Activated CD8-positive, alpha-beta T cell treated with anti-CD3 and anti-CD28 coated beads, Interleukin-2, amount 10 ng/mL, durations not matched to agents 7 days and 5 days (primary cell): ENCODE measurements at places on chromosomes 4 and X. TPM values are rescaled to one million over a fixed set of nuclear protein-coding genes. Genes with fewer than 3 reads are reported as not detected.

DNA sequence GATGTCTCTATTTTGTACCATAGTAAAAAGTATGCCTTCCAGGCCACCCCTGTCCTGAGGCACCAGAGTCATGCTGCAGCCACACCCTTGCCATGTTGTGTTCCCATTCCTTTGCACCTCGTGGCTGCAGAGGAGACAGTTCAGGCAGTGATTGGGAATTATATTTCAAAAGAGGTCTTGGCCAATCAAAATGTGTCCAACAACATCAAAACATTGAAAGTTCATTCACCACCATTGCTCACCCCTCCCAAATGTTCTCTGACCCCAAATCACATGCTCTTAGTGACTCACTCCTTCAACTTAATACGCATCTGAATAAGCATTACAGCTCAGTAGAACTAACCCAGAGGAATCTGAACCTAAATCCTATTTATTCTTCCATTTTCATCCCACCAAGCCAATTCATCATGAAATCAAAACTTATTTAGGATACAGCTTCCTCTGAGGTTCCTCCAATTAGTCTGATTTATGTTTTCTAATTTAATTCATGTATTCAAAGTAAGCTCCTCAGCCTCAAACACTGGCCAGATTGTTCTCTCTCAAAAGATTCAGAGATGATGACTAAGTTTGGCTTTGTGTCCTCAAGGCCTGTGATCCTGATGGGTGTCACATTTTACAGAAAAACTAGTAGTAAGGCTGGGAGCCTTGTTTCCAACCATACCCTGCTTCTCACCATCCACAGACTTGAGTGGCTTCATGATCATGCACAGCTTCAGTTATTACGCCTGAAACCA lies 323.2 kb upstream of the INTU start:
- DNase-seq: no peak
- H3K27me3 ChIP-seq: no peaks in the 10 kb centered on the region
- no peak overlapping the region for H3K4me3 ChIP-seq
- no peak overlapping the region for H3K27ac ChIP-seq
- H3K4me1 ChIP-seq: no peaks in the 10 kb centered on the region

- no peaks in the 10 kb centered on the region for H3K27me3 ChIP-seq
- H3K27ac ChIP-seq: no peak overlapping the region
- DNase-seq: no peak
- no peaks in the 10 kb centered on the region for H3K4me1 ChIP-seq
- H3K36me3 ChIP-seq: no peaks in the 10 kb centered on the region
Observed at GRCh38 chr4:165767671-165768070, 105.4 kb upstream of the TLL1 start.

Gene GPR82
- total RNA-seq: 0.37 TPM

- no peak overlapping the region for H3K27ac ChIP-seq
- no peaks in the 10 kb centered on the region for H3K36me3 ChIP-seq
- H3K4me1 ChIP-seq: no peaks in the 10 kb centered on the region
Observed at GRCh38 chr4:2068566-2068965, 9.4 kb downstream of the NAT8L start.

Gene WWC2
- total RNA-seq: 0.21 TPM

Gene JAKMIP1
- 9.6 TPM for total RNA-seq

- peaks cover 22% of the 10 kb centered on the region for H3K27me3 ChIP-seq
- peaks cover 12% of the 10 kb centered on the region for H3K4me1 ChIP-seq
- no peak overlapping the region for H3K4me3 ChIP-seq
- no peak for DNase-seq
- no peak overlapping the region for H3K27ac ChIP-seq
Observed at GRCh38 chr4:121977251-121978171, 25.7 kb upstream of the TRPC3 start.

Gene ATP8A1
- total RNA-seq: 37.2 TPM

- no peaks in the 10 kb centered on the region for H3K27me3 ChIP-seq
- no peak overlapping the region for H3K27ac ChIP-seq
- no peak overlapping the region for H3K4me3 ChIP-seq
- DNase-seq: no peak
- no peaks in the 10 kb centered on the region for H3K4me1 ChIP-seq
Observed at GRCh38 chrX:141638550-141638949, 49.0 kb downstream of the SPANXA2 start.

Gene LRBA
- total RNA-seq: 43.3 TPM

Gene SASH3
- total RNA-seq: 303 TPM
